ENCODE measurements at places on chromosomes 7 and 10. TPM values are rescaled to one million over a fixed set of nuclear protein-coding genes. Genes with fewer than 3 reads are reported as not detected.

The EPO gene
- not detected for total RNA-seq

DNA sequence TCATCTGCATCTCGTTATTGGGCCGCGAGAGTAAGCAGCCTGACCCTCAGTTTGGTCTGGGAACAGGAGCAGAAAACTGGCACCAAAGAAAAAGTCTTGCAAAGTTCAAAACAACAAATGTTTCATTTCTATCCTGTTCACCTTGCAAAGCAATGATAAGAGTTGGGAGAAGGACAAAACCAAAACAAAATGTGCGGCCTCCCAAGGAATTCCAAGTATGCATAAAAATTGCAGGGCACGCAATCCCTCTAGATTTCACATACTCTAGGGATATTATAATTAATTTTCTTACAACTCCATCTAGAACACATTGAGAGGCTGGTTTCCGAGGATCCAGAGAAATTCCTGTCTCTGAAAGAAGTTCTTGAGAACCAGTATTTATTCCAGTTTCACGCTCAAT lies 20.1 kb downstream of the CHUK start:
- DNase-seq = peak; percentile 18

GRCh38 chr10:51617576-51618235 lies 81.7 kb downstream of the CSTF2T start:
- DNase-seq = no peak

DNA sequence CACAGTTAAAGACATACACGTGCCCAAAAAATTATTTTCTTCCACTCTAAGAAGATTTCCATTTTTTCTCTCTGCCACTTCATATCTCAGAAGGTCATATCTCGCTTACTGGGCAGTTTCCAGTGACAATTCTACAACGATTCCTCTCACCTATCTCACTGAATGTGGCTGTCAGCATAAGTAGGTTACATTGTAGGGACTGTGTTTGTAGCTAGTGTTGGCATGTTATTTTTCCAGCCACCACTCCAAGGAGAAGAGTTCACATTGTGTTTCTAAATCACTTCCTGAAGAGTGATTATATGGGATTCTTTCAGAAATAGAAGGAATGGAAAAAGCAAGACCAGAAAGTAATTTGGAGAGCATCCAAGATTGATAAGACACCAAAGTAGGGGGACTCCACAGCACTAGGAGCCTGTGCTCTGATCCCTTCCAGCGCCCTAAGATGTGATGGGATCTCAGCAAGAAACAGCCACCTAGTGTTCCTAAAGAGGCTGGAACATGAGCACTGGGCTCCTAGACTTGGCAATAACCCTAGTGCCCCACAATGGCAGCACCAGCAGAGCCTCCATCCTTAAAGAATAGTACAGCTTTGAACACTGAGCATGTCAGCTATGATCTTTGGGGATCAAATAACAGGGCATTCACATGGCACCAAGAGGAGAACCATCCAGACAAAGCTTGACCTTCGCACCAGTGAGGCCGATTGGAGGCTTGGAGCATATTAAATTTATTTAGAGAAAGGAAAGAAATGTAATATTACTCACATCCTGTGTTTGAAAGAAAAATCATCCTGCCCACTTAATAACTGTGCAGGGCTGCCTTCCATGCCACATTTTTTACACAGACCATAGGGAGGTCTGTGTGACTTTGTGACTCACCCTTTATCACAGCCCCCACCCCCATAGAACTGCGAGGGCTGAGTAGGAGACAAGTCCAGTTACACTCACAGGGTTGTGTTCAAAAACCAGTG lies 51.8 kb downstream of the CAV1 start:
- peak; percentile 100 for DNase-seq

GRCh38 chr10:35126062-35126529 lies 550 bp upstream of the CREM start:
- no peak for DNase-seq

All from M059J (cell line).